ENCODE measurements at places on chromosomes 6 and 20.

- no peak for DNase-seq
These were observed 630.0 kb downstream of the PTPRT start for GRCh38 chr20:42559665-42560064.

- DNase-seq = no peak
These were observed 60.6 kb downstream of the SEL1L2 start for GRCh38 chr20:13929836-13930235.

DNA sequence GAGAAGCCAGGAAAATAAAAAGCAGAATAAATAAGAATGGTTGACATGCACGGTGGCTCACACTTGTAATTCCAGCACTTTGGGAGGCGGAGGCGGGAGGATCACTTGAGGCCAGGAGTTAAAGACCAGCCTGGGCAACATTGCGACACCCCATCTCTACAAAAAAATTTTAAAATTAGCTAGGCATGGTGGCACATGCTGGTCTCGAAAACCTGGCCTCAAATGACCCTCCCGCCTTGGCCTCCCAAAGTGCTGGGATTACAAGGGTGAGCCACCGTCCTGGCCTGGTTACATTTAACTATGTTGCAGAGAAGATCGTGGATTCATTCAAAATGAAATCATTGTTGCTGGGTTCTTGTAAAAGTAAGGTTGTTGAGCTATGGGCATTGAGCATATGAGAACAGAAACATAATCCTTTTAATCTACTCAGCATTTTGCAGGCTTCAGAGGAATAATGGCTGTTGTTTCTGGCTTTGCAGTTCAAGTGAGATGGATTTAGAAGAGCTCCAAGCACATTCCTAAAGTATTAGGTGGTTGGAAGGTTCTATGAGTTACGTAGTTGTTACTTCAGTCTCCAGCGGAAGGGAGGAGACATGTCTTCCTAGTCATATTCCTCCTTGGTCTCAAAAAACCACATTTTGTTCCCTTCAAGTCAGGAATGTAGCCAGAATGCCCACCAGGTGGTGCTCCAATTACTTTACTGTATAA lies 45.6 kb upstream of the RAB23 start:
- no peak for DNase-seq

GRCh38 chr6:20433929-20434328 lies 32.2 kb downstream of the E2F3 start:
- no peak for DNase-seq

DNA sequence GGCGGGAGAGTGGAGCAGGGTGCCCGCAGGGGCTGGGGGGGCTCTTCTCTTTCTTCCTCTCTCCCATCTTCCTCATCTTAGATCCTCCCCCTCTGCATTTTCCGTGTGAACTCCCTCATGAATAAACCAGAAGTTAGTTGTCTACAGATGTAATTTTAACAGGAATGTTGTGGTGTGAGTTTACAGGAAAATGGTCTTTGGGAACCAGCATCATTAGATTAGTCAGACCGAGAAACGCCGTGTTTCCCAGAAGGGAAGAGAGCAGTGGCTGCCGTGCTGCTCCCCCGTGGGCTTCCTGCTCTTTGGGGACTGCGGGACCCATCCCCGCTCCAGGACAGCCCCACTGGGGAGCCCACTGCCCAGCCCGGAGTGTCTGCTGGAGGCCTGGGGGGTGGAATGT lies 3.4 kb downstream of the MYT1 start:
- DNase-seq = no peak

GRCh38 chr20:49699200-49699992 lies 14.3 kb downstream of the B4GALT5 start:
- no peak for DNase-seq

DNA sequence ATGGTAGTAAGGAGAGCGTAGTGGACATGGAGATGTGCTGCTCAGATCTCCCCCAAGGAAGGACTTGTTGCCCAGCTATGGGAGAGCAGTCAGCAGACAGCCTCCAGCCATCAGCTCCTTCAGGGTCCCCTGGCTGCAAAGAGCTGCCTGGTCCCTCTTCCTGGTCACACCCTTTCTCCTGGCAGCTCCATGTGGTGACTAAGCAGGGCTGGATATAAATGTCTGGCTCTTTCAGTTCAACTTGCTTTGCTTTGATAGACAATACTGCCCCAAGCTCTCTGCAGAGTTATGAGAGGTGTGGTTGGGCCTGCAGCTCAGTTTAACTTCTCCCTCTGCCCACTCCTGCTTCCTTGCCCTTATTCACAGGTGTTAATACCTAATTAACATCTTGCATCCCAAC lies 64.1 kb upstream of the DDR1 start:
- DNase-seq = no peak

DNA sequence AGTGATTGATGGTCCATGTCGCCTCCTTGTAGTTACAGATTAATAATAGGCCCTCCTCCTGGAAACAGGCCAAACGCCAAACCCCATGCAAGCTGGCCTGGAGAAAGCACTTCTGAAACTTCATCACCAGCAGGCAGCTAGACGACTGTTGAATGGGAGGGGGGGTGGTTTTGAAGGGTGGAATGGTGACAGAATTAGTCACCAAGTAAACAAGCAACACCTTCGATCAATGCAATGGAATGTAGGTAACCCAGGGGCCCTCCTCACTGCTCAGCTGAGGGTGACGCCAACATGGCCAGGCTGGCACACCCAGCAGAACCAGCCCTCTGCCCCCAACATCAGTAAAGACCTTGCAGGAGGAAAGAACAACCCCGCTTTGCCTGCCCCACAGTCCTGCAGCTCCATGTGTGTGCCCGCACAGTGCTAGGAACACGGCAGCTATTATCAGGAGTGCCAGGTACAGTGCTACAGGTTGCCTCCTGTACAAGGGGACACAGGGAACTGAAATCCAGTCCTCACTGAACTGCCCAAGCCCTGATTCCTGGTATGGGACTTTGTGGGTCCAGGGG lies 2.7 kb downstream of the BCAS1 start:
- DNase-seq = no peak

DNA sequence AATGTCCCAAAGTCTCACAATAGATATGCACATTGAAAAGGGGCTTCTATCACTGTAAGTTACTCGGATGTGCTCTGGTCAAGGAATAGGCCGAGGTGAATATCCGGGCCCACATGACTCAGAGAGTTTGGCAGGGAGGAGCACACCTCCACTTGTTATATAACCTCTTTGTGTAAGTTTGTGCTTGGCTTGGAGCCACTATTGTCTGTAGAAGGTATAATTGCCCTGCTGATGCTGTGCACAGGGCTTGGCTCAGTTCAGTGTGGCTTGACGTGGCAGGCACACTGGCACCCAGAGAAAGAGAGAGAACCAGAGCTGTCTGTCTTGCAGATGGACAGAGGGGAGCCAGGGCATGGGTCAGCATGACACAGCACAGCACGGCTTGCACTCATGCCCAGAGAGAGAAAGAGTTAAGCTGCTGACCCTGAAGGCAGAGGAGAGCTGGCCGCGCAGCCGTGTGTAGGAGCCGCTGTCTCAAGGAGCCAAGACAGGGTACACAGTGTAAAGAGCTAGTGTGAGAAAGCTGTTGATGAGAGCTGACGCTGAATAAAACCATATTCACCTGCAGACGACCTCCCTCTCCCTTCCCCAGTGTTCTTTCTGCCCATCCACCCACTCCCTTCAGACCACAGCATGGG lies 482.5 kb downstream of the C6orf118 start:
- no peak for DNase-seq

GRCh38 chr6:127031511-127031910 lies 87.0 kb upstream of the RSPO3 start:
- DNase-seq = no peak

GRCh38 chr6:144351379-144352127 lies 66.4 kb downstream of the UTRN start:
- no peak for DNase-seq
